HEK293T (cell line): ENCODE measurements at places on chromosomes 2 and 18.

DNA sequence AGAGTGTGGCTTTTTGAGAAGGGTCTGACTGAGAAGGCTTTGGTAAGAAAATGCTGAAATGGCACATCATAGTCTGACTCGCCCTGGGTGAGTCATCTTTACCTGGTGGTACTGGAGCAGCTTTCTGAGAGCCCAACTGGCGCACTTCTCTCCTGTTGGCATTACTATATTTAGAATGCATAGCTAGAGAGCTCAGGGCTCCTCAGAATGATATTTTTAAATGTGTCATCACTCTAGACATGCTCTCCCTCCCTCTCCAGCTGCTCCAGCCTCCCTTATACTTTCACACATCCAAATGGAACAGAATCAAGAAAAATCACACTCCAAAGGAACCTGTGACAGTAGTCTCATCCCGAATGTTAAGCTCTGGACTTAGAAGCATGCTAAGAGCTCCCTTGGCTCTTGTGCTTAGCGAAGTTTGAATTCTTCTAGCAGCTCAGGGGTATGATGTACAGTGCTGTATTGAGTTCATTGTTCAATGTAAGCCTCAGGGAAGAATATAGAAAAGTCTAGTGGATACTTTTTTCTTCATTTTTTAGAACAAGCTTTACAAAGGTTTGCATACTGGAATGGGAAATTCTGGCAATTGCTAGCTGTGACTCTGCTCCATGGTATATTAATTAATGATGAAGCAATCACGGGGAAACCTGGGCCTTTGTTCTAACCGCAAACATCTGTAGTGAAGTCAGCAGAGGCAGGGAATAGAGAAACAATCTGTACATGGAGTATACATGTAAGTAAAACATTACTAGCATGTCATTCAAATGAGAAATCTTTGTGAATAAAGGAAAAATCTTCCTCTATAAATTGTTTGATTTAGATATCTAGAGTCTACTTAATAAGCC is 751.2 kb upstream of the NRXN1 start:
- no peak for DNase-seq

DNA sequence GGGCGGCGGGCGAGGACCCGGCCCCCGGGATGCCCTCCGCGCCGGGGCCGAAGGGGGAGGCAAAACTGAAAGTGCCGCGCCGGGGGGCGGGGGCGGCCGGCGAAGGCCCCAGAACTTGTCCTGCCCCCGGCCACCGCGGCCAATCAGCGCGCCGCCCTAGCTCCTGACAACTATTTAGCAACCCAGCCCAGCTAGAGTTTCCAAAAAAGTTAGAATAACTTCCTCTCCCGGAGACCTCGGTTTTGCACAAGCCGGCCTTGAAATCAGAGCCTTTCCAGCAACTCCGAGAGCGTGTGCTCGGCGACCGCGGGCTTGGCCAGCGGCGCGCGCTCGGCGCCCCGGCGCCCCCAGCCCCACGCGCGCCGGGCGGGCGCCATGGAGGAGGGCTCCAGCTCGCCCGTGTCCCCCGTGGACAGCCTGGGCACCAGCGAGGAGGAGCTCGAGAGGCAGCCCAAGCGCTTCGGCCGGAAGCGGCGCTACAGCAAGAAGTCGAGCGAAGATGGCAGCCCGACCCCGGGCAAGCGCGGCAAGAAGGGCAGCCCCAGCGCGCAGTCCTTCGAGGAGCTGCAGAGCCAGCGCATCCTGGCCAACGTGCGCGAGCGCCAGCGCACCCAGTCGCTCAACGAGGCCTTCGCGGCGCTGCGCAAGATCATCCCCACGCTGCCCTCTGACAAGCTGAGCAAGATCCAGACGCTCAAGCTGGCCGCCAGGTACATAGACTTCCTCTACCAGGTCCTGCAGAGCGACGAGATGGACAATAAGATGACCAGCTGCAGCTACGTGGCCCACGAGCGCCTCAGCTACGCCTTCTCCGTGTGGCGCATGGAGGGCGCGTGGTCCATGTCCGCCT is at the start of gene TWIST2:
TSS of gene TWIST2 (plus strand) at position 245 of the 850 bp plus-strand sequence. CDS start at position 376, 131 bp downstream.
- no peak for DNase-seq

DNA sequence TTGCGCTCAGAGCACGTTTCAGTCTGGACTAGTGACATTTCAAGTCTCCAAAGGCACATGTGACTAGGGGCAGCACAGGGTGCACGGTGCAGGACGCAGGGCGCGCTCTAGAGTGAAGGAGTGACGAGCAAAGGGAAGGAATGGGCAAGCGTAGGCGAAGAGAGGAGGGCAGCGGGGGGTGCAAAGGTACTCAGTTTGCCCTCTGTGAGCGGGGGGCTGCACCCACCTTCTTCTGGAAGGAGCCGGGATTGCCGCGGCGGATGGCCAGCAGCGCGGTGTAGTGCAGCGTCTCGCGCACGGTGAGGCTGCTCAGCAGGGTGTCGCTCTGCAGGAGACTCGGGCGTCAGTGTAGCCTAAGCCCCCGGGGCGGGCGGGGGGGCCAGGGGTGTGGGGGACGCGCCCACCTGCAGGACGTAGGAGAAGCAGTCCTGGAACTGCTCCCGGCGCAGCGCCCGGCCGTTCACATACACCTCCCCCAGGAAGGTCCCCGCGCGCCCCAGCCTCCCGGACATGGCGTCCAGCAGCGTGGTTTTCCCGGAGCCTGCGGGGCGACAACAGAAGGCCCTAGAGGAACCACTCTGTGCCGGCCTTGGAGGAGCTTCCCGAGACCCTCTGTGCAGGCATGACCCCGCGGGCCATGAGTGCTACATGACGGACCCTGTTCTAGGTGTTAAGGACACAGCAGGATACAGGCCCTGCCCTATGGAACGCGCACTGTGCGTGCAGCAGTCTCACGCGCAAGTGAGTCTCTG is 6.9 kb downstream of the ABCG5 start:
- peak; percentile 19 for DNase-seq

- DNase-seq, result no peak
Measured at GRCh38 chr18:22985250-22985649, 52.1 kb downstream of the RBBP8 start.
